CD4-positive, CD25-positive, alpha-beta regulatory T cell (primary cell): ENCODE measurements at places on chromosomes 5 and 9. TPM values are rescaled to one million over a fixed set of nuclear protein-coding genes. Genes with fewer than 3 reads are reported as not detected.

DNA sequence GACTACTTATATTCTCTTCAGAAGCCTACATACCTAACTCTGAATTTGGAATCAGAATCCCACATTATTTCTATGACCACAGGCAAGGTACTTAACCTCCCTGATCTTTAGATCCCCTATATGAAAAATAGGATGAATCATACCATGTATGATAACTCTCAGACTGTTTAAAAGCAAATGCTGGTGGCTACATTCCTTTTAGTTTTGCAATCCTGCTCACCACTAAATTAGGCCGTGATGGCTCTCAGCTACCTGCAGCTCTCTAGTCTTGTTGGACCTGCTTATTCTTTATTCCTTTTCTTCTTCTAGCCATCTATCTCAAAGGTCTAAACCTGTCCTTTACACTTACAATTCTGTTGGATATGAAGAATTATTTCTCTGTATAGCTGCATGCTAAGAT is 303.4 kb upstream of the ATP10B start:
- no peak for DNase-seq

DNA sequence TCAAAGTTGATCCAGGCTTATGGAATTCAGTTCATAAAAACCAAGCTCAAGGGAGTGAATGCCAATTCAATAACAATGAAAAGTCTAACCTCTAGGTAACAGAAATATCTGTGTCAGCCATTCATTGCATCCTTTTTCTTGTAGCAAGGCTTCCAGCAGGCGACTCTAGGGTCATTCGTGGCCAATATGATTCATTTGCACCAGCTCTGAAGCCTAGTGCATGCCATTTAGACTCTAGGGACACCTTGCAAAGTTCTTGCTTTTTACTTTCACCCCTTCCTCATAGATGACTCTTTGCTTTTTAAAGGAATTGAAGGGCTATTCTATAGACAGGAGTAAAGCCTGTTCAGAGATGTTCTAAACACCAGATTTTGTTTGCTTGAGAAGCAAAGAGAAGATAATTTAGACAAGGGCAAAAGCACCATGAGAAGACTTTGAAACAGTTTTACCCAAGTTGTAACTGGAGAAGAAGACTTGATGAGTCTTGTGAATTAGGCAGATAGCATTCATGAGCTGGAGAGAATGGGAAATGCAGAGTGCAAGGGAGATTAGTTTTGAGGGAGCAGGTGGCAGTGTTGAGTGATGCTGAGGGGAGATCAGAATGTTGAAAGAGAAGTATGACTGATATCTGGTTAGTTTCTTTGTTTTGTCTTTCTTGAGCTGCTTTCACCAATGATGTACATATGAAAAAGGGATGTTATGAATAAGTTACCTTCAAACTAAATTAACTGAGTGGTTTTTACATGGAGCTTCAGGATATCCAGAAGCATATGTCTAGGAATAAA is 94.5 kb downstream of the F2RL2 start:
- no peak for DNase-seq

DNA sequence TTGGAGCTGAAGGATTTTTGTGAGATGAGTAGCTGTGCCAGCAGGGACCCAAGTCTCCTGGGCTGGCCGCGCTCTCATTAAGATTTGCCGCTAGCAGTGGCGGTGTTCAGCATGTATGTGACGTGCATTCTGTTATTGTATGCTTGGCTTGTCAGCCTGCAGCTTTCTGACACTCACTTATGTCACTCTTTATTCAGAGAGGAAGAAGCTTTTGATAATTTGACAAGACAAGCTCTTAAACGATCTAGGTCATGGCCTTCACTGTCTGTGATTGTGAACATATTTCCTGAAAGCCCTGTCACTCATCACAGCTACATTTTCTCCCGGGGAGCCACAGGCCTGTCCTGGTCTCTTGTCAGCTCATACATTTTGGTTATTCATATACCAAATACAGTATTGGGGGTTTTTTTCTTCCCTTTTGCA is 98.2 kb upstream of the GRHPR start:
- no peak for DNase-seq

- DNase-seq = no peak
Observed at GRCh38 chr9:90526386-90526785, 116.2 kb downstream of the DIRAS2 start.

DNA sequence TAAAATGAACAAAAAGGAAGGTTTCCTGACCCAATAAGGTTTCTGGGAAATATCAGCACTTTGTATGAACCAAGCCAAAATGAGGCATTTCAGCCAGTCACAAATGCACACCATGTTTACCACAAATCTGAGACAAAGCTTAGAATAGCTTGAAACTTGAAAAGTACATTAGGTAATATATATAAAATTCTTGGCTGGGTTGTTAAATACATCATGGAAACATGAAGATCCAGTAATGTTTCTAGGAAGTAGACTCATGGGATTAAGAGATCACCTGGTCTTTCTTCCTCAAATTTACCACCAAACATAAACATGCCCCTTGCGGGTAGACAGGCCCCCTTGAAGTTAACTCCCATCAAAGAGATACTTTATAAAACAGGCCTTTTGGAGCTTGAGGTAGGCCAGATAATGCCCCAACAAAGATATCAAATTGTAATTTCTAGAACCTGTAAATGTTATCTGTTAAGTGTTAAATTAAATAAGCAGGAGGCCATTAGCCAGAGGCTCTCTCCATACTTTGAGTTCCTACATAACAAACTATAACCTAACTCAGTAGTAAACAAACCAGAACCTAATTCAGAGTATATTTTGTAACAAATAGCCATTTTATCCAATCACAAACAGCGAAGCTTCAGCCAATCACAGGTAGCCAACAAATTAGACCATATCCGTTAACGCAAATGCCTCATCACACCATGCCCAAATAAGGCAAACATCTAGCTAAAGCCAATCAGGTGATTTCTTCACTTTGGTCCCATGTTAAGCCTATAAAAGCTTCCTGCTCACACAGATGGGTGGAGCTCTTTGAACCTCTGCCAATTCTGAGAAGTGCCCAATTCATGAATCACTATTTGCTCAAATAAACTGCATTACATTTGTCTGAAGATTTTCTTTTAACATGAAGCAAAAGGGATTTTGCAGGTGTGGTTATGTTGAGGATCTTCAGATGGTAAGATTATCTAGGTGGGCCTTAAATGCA is 127.9 kb upstream of the TARS1 start:
- DNase-seq = no peak

DNA sequence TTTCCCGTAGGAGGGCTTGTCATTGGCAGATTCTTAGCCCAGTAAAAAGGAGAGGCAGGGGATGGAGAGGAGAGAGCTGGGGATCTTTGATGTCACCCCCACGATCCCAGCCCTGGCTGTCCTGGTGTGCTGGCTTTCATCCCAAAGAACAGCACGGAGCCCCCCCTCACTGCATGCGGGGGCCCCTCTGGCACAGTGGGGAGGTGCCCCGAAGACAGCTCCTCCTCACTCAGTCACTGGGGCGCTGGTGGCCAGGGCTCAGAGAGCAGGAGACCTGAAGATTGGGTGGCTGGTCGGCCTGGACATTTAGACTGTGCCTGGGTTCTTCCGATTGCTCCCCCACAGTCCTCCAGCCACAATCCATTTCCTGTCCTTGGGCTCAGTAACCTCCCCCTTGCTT is 207.5 kb downstream of the MELK start:
- no peak for DNase-seq

ZBTB6 gene
- 4.5 TPM for total RNA-seq

GRCh38 chr9:135960411-135961276 is 529 bp downstream of the UBAC1 start:
- DNase-seq = no peak

DNA sequence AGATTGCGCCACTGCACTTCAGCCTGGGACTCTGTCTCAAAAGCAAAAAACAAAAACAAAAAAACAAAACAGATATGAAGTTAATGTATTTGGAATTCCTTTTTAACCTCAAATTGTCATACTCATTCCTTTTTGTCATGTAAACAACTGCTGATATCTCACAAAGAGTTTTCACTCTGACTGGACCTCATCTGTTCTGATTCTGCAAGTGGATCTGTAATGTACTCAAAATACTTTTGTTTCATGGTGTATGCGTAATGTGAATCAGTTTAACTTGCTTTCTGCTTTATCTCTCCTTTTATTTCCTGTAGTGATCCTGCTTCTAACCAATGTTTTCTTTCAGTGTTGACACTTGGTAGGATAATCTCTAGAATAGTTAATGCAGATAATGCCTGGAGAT is 106.7 kb downstream of the FOCAD start:
- no peak for DNase-seq

GRCh38 chr5:9156282-9156681 is 389.6 kb downstream of the SEMA5A start:
- DNase-seq = no peak

- no peak for DNase-seq
Observed at GRCh38 chr9:19022206-19022605, 10.8 kb downstream of the SAXO1 start.

DNA sequence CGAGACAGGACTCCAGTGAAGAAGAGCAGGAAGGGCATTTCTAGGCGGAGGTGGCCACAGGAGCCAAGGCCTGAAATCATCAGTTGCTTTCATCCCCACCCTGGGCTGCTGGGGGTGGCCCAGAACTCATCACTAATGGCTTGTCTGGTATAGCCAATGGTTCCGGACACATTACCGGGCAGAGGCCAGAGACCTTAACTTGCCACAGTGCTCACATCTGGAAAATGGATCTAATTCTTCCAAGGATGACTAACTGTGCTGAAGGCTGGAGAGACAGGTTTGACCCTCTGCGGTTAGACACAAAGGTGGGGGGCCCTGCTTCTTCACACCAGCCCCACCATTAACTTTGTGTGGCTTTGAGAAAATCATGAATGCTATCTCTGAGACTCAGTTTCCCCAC is 6.2 kb upstream of the COL27A1 start:
- DNase-seq = no peak

HTR4 gene
- not detected for total RNA-seq

DNA sequence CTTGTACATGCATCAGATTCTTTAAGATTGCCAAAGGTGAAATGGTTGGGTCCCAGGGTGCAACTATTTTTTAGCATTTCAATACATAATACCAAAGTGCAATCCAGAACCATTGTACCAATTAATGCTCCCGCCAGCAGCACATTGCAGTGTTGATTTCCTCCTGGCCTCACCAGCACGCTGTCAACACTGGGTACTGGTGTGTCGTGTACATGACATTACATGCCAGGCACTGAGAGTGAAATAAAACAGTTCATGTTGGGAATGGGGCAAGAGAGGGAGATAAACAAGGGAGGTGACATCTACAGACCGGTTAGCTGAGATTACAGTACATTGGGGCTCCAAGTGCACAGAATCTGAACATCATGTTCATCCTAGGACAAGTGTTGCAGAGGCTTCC is 37.8 kb downstream of the HMGCS1 start:
- no peak for DNase-seq

- no peak for DNase-seq
Observed at GRCh38 chr5:88388476-88389337, 120.1 kb upstream of the TMEM161B start.

PCDHAC2 gene
- total RNA-seq = not detected

DNA sequence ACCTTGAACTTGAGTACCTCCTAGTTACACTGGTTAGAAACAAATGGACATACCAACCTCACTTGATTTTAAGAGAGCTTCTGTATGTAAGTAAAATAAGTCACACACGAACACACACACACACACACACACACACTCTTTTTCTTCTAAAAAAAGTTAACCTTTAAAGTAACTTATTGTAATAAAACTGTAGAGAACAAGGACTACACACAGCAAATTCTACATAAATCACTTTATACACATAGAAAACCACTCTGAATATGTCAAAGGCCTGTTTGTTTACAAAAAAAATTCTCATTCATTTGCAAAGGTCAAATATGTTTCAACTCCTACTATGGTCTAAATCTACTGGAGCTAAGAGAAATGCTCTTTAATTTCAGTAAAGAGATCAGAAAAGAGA is 29.1 kb downstream of the GIN1 start:
- no peak for DNase-seq

GRCh38 chr5:3862906-3863305 is 267.3 kb downstream of the IRX1 start:
- no peak for DNase-seq

DNA sequence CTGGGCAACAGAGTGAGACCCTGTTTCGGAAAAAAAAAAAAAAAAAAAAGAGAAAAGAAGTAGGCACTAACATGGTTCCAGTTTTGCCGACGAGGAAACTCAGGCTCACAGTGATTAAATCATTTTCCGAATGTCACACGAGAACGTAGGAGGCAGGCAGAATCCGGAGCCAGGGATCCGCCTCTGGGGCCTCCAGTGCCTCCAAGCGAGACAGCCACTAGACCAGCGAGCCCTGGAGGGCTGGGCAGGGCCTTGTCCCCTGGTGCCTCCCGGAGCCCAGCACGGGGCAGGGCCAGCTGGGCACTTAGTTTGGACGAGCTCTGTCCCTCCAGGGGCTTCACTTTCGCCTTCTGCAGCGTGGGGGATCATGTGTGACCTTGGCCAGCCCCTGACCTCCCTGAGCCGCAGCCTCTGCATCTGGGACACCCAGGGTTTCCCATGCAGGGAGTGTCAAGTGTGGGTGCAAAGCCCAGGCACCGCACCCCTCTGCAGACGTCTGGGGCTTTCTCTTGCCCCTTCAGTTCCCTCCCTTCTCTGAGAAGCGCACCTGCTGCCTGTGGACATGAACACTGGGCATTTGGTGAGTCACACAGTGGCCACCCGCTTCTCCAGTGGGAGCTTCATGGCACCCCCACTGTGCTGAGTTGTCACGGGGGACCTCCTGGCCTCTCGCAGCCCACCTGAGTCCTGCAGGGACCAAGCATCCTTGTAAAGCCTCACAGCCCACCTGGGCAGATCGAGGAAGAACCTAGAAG is 80.3 kb downstream of the RXRA start:
- no peak for DNase-seq

TRIM7 gene
- 0.72 TPM for total RNA-seq

TRIM41 gene
- 40.8 TPM for total RNA-seq

DNA sequence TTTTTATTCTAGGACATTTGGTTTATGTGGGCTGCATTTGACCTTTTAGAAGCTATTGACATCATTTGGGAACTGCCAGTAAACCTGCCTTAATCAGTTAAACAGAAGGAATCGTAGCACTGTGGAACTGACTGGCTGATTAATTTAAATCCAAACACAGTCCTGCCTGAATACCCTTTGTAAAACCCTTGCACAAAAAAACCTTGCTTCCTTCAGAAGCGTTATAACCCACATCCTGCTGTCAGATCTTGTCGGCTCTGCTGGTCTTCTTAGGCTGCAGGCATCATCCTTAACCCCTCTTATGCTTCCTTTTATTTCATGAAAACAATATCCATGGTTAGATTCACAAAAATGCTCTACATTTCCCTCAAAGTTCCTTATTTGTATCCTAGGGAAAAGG is 46.3 kb downstream of the PAM start:
- peak; percentile 51 for DNase-seq

GRCh38 chr5:963310-963672 is 45.3 kb upstream of the NKD2 start:
- no peak for DNase-seq

- peak; percentile 70 for DNase-seq
Observed at GRCh38 chr9:114372921-114373448, 14.8 kb downstream of the AKNA start.

GRCh38 chr9:117104206-117104605 is 310.7 kb downstream of the ASTN2 start:
- DNase-seq = no peak

GRCh38 chr5:17431272-17432050 is 66.6 kb upstream of the TAF11L2 start:
- no peak for DNase-seq

- no peak for DNase-seq
Observed at GRCh38 chr5:179276838-179277395, 68.3 kb downstream of the ADAMTS2 start.
